Activated CD4-positive, alpha-beta T cell treated with anti-CD3 and anti-CD28 coated beads, Interleukin-2, amount 50 U/mL, for 24 hours (primary cell): ENCODE measurements at places on chromosomes 1 and 21.

DNA sequence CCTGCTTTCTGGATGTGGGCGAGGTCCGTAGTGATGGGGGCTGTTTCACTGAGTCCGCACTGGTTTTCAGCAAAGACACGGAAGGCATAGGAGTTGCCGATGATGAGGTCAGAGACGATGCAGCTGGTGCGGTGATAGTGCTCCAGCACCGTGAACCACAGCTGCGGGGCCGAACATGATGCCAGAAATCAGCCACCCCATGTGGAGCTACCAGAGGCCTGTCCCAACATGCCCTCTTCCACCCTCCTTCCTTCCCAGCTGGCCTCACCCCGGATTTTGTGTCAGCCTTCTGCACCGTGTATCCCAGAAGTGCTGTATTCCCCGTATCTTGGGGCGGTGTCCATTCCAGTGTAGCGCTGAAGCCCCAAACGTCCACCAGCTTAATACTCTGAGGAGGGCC, 10.0 kb downstream of the MYBPHL start:
- DNase-seq, result no peak

DNA sequence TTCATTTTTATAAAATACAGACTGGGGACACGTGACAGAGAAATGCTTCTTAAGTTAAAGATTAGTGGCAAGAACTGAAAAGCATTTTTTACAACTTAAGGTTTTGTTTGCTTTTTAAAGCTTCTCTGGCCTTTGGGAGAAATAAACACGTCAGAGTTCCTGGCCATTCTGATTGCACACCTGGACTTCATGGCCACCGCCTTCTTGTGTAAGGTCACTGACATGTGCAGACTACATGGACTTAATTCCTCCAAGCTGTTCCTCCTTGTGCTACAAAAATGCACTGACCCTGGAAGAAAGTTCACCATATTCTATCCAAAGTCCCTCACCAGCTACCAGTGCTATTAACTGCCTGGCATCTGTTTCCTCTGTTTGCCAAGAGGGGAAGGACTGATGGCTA, 56.1 kb downstream of the GADD45A start:
- no peak for DNase-seq

- no peak for DNase-seq
Measured at GRCh38 chr1:55443175-55443915, 228.2 kb upstream of the USP24 start.

DNA sequence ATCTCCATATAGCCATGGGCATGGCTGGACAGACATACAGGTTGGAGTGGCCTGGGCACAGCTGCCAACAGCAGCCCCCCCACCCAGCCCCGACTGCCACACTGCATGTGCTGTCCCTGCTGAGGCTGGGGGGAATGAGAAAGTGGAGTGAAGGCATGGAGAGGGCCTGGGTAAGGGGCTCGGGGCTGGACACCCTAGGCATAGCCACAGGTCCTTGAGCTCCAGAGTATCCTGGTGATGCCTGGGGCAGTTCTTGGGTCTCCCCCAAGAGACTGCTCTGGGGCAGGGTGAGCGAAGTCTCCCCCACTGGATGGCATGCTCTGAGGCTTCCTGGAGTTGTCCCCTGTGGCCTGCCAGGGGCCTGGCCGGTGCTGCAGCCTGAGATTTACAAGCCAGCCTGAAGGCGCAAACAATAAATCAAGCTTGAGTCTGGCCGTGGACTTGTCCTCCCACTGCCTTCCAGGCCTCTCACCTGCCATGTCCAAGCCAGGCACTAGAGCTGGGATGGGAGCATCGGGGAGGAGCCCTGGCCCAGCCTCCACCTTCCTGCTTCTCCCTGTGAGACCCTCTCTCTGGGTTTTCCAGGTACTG, 53.6 kb downstream of the FOXO6 start:
- DNase-seq, result no peak

- DNase-seq, result no peak
Measured at GRCh38 chr1:202207292-202207691, 13.7 kb downstream of the LGR6 start.

DNA sequence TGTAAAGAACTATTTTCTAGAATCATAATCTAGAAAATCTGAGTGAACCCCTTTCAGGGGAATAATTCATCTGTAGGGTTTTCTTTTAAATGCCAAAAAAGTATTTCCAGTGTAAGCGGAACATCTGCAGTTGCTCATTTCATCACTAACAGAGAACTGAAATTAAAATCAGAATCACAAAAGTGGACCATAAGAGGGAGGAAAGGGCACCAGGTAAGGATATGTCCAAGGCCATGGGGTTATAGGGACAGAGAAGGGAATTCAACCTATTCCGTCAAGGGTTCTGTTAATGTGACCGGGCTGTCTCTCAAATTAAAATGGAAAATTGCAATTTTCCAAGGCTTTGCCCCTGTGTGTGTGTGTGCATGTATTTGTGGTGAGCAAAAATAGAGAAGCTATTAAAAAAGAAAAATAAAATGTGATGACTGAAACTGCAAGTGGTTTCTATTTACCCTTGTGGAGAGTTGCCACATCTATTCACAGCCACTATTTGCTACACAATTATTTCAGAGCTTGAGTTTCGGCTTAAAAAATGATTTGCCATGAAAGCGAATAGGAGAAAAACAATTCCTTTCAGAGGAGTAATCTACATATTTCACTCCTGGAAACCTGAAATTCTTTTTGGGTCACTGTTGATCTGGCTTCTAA, 53.1 kb downstream of the APP start:
- no peak for DNase-seq

- DNase-seq, result no peak
Measured at GRCh38 chr1:246907472-246907871, 24.3 kb downstream of the AHCTF1 start.

DNA sequence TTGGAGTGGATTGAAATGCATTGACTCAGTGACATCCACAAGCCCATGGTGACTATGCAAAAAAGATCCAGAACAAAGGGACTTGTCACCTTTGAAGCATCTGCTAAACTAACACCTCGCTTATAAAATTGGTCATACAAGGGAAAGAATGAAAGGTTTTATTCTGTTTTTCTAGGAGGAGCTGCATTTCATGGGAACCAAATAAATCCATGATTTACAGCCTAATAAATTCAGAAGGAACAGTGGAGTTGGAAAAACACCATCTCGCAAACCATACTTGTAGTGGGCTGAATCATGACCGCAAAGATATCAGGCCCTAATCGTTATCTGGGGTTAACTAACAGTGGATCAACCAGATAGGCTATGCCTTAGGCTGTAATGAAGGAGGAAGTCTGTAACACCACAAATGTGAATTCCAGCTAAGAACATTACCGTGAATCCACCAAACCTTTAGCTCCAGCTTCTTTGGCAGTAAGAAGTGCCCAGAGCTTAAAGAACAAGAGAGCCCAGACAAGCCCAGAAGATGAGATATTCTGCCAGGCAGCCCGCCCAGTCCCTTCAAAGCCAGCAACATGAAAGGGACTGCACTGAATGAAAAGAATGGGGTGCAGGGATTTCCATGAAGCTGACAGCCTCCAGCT, 27.4 kb downstream of the RSPH1 start:
- no peak for DNase-seq

- DNase-seq, result no peak
Measured at GRCh38 chr1:67332653-67333529, 25.2 kb downstream of the IL12RB2 start.

DNA sequence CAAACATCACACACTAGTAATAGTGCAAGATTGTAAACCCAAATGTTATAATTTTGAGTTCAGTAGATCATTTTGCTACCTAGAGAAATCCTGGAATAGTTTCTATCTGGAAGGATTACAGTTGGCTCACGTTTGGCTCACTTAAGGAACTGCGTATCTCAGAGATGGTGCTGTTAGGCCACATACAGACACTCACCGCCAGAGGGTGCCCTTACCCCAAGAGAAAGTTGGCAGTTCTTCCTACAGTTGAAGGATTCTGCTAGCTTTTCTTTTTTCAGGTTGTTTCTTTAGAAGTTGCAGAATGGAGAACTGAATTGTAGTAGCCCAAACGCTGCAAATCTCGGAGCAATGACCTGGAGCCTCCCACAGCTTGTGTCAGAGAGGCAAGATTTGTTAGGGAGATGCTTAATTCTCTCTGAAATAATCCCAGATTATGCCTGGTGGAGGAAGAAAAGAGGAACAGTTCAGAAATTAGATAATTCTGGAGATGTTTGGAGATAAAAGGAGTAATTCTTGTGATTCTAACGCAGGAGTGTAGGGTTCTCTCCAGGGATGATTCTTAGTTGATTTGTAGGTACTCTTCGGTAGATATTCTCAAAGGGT, 87.9 kb upstream of the PAPPA2 start:
- peak; percentile 49 for DNase-seq

- peak; percentile 18 for DNase-seq
Measured at GRCh38 chr1:8423269-8423691, 105.4 kb downstream of the SLC45A1 start.

- no peak for DNase-seq
Measured at GRCh38 chr1:198633675-198634121, 5.1 kb upstream of the PTPRC start.

DNA sequence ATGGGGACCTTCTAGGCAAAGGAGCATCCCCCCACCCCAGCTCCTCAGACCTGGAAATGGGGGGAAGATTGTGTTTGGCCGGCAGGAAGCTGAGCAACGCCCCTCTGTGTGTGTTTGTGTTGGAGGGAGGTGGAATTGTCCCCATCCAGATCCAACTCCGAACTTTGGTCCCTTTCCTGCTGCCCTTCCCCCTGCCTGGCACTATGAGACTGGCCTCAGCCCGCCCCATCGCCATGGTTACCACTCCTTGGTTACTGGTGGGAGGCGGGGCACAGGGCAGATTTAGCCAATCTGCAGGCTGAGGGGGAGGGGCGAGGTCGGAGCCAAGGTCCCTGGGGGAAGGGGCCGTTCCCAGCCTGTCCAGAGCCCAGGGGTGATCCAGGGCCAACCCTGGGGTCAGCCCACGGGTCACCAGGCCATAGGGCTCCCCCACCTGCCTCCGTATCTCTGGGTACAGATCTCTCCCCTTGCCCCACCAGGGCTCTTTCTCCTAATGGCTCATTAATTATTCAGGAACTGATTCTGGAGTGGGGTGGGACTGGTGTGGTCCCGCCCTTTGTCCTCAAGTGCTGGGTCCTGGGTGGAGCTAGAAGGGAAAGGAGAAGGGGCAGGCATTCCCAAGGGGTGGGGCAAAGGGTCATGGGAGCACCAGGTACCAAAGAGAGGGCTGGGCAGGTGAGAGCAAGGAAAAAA, 15.2 kb downstream of the PTPRF start:
- no peak for DNase-seq

- no peak for DNase-seq
Measured at GRCh38 chr1:168947041-168947440, 159.4 kb upstream of the ATP1B1 start.

GRCh38 chr1:228976316-228976715, 241.0 kb downstream of the RHOU start:
- no peak for DNase-seq

GRCh38 chr1:174021591-174022079, 522 bp downstream of the RC3H1 start:
- no peak for DNase-seq

DNA sequence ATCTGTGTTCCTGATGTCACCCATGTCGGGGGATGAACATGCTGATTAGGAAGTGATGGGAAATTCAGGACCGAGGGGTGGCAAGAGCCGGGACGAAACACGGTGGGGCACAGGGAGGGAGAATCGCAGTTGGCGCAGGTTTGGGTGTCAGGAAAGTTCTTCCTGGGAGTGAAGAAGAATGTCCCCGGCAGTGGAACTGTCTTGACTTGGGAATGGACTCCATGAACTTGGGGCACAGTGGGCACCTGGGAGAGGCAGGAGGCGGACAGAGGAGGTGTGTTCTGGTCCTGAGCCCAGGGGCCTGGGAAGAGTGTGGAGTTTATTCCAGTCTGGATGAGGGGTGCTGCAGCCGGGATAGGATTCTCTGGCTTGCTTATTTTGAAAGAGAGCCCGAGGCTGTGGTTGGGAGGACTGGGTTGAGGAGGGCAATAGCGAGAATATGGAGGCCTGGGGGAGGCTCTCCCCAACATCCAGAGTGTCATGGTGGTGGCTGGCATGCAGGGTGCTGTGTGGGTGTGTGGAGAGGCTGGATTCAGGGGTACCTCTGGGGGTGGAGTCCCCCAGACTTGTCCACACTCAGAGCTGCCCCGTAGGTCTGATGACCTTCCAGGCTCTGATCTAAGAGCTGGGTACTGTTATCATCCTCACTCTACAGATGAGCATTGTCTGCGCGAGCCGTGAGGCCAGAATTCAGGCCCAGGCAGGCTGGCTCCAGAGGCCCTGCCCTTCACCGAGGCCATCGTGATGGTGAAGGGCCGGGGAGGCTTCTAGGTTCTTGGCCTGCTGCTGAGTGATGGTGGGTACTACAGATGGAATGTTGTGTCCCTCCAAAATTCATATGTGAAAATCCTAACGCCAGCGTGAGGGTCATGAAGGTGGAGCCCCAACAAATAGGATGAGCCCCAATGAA, 274.5 kb upstream of the C1orf174 start:
- no peak for DNase-seq

- no peak for DNase-seq
Measured at GRCh38 chr1:203658274-203658673, 31.6 kb downstream of the ATP2B4 start.

- no peak for DNase-seq
Measured at GRCh38 chr1:171769754-171770153, 11.7 kb upstream of the METTL13 start.

DNA sequence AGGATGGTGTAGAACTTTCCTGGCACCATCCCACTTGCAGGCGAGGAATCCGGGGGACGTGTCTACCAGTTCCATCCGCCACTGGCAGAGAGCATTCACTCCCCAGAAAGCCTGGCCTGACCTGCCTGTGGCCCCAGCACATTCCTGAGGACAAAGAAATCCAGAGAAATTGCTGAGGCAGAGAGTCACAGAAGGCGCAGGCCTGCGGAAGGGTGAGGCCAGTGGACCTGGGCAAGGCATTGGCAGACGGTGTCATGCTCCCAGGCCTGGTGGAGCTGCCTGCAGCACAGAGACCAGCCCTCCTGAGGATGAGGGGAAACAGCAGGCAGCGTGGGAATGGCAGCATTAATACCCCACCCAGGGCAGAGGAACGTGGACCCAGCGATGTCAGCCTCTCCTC, 81.2 kb upstream of the F3 start:
- DNase-seq, result no peak

DNA sequence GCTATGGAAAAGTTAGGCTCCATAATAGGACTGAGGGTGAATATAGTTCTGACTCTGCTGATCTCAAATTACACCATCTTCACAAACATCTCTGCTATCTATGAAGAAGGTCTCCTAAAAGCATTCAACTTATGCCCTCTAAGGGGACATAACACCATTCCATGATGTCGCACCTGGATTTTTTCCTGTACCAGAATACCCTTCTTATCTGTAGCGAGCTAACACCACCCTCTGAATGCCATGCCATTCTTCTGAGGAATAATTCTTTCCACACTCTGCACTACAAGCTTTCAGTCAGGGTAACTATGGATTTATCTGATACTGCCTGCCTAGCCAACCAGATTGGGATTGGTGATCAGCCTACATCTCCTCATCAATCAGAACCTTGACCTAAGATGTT, 203.8 kb downstream of the PTPRC start:
- DNase-seq, result no peak
